Natural killer cell treated with Interleukin-12 subunit alpha and Interleukin-12 subunit beta and Interleukin-15 and Interleukin-18, amount 100 ng/mL, for 72 hours (primary cell): ENCODE measurements at places on chromosomes 1 and 21. TPM values are rescaled to one million over a fixed set of nuclear protein-coding genes. Genes with fewer than 3 reads are reported as not detected.

DNA sequence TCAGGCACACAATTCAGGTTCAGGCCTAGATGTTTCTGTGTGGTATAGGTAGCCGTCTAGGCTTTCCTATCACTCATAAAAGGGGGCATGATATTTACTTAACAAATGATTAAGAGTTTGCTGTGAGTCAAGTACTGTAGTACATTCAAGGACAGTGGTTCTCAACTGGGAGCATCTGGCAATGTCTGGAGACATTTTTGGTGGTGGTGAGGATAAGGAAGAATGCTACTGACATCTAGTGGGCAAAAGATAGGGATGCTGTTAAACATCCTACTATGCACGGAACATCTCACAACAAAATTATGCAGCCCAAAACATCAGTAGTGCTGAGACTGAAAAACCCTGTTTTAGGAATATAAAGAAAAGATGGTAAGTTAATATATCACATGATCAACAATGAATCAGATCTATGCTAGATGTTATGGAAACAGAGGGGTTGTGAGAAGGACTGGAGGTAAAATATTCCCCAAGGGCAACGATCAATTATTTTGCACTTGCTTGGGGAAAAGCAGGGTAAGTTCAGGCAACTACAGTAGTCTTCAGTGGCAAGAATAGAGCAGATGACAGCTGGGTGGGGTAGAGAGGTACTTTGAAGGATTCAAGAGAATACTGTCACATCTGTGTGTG is 4.9 kb downstream of the DNTTIP2 start:
- no peak for DNase-seq

EFNA3 gene
- total RNA-seq: not detected

- no peak for DNase-seq
These were observed 2233.1 kb downstream of the MRPL39 start for GRCh38 chr21:23374155-23374554.

GRCh38 chr1:154219541-154219940 is 1.2 kb upstream of the UBAP2L start:
- no peak for DNase-seq

DNA sequence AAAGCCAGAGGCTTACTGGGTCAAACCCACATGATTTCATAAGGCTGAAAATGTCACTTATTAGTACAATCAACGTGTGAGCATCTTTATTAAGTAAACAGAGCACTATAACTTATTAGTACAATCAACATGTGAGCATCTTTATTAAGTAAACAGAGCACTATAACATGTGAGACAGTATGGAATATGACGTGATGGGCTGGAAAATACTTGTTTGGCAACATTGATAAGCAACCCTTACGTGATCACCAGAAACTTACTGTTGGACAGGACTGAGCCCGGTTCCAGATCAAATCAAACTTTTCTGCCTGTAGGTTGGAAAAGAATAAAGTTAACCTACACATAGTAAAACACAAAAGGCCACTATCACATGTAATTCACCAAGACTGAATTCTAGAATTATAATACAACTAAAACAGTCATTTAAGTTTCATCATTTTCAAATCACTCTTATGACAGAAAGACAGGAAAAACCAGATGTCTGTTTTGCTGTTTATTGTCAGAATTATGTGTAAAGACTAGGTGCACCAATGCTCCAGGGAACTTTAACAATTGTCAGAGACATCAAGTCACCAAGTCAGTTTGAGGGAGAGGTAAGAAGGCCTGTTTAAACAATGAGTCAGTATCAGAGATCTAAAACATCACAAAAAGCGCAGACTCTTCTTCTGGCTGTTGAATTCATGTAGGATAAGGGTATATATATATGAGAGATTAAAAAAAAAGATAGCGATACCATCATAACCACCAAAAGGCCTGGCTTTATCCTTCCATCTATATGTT is 15.7 kb downstream of the ATPAF1 start:
- no peak for DNase-seq

- DNase-seq: no peak
These were observed 165.3 kb downstream of the SLC35F3 start for GRCh38 chr1:234069760-234070159.

DNA sequence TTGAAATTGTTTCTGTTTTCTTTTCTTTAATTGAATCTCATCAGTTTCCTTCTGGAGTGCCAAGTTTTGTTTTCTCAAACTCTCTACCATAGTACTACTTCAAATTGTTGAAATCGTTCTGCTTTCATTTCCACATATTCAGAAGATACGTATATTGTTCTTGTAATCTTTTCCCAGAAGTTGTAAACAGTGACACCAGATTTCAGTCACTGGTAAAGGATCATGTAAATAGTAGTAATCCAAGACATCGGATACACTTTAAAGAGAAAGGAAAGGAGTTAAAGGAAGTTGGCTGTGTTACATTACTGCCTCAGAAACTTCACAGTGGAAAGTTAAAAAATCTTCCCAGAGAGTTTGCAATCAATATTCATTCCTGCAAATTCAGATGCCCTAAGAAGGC is 67.5 kb downstream of the RGL1 start:
- no peak for DNase-seq

LIN9 gene
- 6.6 TPM for total RNA-seq

DNA sequence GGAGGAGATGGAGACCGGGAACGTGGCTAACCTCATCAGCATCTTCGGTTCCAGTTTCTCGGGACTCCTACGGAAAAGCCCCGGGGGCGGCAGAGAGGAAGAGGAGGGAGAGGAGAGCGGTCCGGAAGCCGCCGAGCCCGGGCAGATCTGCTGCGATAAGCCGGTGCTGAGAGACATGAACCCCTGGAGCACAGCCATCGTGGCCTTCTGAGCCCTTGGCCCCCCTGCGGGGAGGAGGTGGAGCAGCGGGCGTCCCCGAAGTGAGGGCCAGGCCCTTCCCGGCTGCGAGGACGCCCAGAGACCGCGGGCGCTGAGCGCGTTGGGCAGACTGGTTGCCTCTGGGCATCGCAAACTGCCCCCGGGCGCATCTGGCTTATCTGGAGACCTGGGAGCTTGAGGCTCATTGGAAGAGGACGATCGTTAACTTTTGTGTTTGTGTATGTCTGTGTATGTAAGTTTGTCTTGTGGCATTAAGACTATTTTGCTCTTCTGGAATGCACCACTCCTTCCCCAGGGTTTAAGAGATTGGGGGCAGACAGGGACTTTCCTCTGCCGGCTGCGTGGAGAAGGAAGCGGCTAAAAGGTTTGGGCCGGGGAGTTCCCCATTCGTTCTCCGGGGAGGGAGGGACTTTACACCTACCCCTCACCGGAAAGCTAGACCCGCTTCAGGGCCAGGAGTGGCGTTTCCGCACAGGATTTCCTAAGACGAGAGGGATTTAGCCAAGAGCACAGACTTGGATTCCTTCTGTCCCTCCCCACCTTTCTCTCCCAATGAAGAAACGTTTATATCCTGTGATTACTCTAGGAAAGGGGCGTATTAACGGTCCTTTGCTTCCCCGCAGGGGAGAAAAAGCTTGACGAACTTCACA is 1.4 kb downstream of the IER5 start:
- DNase-seq: peak; percentile 93

DPYD gene
- total RNA-seq: 33.9 TPM

ST6GALNAC3 gene
- total RNA-seq: not detected

RNF186 gene
- not detected for total RNA-seq

DNA sequence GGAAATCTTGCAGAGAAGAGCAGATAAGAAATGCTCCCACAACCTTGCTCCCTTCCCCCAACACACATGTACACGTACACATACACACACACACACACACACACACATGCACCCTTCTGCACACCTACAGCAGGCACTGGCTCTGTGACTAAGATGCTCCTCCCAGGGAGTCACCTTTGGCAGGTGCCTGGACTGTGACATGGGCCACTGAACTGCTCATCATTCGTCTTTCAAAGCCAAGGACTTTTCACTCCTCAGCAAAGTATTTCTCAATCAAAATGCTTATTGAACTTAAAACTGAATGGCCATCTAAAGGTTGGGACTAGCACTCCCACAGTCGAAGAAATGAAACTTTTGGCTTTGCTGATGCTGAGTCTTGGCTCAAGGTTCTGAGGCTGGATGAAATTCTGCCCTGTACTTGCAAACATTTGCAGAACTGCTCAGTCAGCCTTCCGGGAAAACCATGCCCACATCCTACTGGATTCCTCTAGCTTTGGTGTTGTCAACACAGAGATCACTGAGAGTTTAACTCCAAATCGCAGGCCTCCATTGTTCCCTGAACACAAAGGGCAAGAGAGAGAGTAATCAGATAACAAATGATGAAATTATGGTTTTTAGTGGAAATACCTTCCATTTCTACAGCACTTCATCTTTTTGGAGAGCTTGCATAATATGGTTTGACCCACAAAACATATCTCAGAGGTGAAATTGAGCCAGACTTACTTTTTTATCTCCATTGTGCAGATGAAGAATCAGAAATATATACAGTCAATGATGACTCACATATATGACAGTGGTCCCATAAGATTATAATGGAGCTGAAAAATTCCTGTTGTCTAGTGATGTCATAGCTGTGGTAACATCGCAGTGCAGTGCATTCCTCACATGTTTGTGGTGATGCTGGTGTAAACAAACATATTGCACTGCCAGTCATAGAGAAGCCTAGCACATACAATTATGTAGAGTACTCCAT is 72.4 kb upstream of the BCAR3 start:
- no peak for DNase-seq

CORT gene
- total RNA-seq: 0.61 TPM

NR0B2 gene
- not detected for total RNA-seq

- no peak for DNase-seq
These were observed 30.1 kb upstream of the LAMC2 start for GRCh38 chr1:183155939-183156338.

DNA sequence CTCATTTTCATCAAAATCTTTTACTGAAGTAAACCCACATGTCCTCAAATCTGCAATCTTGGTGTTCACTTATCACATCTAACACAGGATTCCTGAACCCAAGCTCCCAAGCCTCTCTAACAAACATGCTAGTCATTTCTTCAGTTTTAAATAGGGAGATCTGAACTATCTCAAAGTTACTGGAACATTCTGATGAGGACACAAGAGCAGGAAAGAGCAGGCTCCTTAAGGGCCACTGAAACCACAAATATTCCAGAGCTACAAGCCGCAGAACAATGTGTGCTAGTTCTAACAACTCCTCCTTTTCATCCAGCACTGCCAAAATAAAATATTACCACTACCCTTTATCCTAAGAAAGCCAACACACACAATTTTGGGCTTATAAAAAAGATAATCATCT is 38.9 kb downstream of the WARS2 start:
- DNase-seq: no peak

HNRNPR gene
- total RNA-seq: 188 TPM

GRCh38 chr1:2346691-2347408 is 44.5 kb downstream of the MORN1 start:
- DNase-seq: no peak

DNA sequence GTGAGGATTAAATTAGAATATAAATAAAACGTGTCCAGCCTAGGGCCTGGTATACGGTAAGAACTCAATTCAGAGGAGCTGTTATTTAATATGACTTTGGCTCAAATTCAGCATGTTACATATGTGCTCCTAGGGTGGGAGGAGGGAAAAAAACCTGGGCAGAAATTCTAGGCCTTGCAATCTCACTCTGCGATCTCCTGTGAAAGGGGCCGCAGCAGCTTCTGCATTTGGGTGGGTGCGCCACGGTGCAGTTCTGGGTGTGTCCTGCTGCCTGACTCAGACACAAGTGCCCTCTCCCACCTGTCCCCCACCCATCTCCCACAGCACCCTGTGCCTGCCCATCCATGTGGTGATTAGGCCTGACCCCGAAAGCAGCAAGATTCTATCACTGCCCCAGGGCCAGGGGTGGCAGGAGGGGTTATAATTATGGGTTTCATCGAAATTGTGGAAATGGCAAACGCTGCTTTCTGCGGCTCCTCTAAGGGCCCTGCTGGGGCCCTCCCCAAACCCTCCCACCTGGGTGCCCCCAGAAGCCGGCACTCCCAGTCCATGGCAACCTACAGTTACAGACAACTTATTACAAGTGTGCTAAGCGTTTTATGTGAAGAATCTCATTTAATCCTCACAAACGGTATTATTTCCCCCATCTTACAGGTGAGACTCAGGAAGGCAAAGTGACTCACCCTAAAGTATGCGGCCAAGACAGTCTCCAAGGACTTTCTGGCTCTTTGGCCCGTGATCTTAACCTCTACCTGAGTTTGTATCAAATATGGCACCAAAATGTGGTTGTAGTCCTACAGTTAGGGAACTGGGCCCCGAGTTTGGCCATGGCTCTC is 25.5 kb upstream of the GRHL3 start:
- DNase-seq: no peak

GRCh38 chr1:221806236-221806635 is 64.3 kb upstream of the DUSP10 start:
- DNase-seq: no peak

- no peak for DNase-seq
These were observed 698 bp upstream of the UCK2 start for GRCh38 chr1:165826565-165827267.
